ENCODE measurements at places on chromosomes 11 and 22.

GRCh38 chr11:2302896-2303626, 1.2 kb downstream of the TSPAN32 start:
- DNase-seq = no peak

- no peak for DNase-seq
Observed at GRCh38 chr22:38729946-38730345, 24.2 kb downstream of the GTPBP1 start.

DNA sequence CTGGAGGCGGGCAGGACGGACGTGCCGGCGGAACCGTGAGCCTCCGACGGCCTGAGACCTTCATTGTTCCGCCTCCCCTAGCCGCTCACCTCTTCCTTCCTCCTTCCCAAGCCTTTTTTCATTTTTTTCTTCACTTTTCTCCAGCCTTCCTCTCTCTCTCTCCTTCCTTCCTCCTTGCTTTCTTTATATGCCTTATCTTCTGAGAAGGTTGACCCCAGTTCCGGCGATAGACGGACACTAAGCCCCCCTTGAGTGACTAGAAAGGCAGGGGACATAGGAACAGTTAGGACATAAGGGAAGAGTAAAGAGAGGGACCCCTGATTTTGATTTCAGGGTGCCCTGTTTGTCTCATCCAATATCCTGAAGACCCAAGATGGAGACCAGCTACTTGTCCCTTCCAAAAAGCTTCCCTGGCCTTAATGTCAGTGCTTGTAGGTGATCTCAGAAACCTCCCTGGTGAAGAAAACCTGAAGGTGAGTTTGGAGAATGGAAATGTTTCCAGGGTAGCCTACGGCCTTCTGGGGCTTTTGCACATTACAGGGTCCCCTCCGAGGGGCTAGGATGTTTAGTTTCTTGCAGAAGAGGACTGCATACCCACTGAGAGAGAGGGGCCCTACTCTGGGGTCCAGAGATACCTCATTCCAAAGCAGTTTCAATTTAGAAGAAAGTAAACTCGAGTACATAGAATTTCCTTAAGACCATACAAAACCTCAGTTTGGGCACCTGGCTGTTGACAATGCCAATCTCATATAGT, 3.5 kb downstream of the ADM start:
- no peak for DNase-seq

DNA sequence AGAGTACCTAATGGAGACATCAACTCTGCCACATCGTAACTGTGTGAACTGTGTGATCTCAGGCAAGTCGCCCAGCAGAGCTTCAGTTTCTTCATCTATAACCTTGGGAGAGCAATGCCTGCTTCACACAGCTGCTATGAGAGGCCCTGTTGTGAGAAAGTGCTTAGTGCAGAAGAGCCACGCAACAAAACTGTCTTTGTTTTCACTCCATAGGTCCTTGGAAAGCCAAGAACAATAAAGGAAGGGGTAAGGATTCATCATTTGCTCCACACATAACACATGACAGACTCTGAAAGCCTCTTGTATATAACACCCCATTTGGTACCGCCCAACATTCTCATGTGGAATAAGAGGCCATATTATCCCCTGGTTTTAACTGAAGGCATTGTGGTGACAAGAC, 231.9 kb upstream of the ISX start:
- DNase-seq = no peak

DNA sequence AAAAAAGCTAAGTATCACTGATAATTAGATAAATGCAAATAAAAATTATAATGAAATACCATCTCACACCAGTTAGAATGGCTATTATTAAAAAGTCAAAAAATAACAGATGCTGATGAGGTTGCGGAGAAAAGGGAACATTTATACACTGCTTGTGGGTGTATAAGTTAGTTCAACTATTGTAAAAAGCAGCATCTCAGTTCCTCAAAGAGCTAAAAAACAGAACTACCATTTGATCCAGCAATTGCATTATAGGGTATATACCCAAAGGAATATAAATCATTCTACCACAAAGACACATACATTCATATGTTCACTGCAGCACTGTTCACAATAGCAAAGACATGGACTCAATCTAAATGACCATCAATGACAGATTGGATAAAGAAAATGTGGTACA, 120.3 kb upstream of the ZBED5 start:
- peak; percentile 31 for DNase-seq

GRCh38 chr11:72293910-72294615, 50.1 kb upstream of the PHOX2A start:
- DNase-seq = no peak

GRCh38 chr22:17119481-17120202, 1.5 kb downstream of the TMEM121B start:
- DNase-seq = no peak

DNA sequence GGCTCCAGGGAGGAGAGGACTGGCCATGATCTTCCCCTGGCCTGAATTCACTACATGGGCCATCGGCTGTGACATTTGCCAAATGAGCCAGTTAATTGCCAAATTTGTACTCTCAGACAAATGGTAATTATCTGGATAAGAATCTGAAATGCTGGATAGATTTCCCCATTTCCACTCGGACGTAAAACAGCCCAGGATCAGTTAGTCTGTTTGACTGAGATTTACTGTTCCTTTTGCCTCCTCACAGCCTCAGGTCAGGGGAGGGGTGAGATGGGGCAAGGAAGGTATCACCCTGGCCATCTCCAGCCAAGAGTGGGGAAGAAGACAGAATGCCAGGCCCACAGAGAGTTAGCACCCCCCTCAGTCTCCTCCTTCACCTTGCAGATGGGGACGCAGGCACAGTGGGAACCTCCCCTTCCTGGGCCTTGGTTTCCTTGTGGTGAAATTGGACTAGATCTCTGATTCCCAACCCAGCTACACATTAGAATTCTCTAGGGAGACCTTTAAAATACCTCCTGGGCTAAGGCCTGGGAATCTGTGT, 5.2 kb downstream of the TRIM29 start:
- DNase-seq = no peak

DNA sequence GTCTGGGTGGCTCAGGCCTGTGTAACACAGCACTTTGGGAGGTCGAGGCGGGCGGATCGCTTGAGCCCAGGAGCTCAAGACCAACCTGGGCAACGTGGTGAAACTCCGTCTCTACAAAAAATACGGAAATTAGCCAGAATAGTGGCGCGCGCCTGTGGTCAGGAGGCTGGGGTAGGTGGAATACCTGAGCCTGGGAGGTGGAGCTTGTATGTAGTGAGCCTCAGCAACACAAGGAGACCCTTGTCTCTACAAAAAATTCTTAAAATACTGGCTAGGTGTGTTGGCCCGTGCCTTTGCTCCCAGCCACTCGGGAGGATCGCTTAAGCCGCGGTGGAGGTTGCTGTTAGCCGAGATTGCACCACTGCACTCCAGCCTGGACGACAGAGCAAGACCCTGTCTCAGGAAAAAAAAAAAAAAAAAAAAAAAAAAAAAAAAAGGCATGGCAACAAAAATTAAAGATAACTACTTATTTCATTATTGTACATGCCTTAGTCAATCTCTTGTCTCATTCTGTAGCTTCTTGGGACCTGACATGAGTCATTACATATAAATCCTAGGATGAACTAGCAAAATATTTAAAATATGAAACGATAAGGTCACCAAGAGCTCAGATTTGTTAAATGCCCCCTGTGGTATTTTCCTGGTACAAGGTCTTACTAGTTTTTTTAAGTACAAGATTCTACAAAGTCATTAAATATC, 1.1 kb downstream of the TAF1D start:
- DNase-seq = peak; percentile 8

DNA sequence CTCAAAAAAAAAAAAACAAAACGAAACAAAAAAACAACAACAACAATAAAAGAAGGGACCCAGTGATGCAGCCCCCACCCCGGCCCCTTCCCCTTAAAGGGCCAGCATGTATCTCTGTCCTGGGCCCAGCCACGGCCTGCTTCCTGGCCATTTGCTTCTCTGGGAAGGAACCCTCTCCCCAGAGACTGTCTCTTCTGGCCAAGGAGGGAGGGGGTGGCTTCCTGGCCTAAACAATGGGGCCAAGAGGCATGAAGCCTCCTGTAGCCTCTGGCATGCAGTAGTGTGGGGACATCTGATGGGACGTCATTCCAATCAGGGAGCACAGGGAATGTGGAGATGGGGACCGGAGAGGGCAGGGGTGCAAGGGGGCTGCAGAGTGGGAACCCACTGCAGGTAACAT, 25.5 kb upstream of the PDGFB start:
- no peak for DNase-seq

DNA sequence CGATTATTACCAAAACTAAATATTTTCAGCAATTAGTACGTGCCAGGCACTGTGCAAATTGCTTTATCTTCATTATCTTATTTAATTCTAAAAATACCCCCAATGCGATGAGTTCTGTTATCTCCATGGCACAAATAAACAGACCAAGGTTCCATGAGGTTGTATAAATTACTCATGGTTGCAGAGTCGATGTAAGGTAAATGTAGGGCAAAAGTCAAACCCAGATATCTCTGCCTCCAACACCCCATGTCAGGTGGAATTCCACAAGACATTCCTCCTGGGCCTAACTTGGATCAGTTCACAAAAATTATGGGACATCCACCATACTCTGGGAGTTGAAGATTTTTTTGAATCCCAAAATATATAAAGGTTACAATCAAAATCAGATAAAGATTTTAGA, 43.7 kb downstream of the ISX start:
- DNase-seq = no peak

DNA sequence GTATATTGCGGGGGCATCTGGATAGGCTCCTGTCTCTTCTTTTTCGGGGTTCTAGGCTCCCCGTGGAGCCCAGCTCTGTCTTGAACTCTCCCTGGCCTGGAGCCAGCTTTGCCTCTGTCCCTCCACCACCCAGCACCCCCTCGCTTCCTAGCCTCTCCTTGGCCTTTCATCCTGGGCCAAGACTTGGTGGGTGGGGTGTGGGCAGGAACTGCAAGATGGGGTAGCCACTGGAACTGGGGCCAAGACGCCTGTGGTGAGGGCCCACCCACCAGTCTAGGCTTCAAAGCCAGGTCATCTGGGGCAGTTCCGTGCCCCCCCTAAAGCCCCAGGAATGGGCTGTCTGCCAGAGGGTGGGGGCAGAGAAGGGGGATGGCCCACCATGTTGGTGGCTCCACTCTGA, 1.7 kb upstream of the CRYBB1 start:
- DNase-seq = no peak

DNA sequence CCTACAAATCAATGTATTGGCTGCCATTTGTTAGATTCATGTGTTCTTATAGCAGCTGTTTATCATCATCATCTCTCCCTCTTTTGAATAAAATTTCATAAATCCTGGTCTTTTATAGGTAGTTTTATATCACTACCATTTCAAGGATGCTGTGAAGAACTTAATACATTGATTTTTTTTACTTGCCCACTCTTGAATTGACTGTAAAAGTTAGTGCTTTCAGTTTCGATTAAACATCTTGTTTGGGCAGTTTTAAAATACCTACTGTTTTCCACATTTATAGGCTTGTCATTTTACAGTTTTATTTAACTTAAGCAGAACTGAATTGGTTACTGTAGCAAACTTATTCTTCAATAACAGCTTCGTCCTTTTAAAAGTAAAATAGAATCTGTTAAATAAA, 59.5 kb downstream of the TTC17 start:
- DNase-seq = no peak

- no peak for DNase-seq
Observed at GRCh38 chr11:86535773-86536172, 136.6 kb downstream of the ME3 start.

- no peak for DNase-seq
Observed at GRCh38 chr11:44179173-44179572, 83.7 kb downstream of the EXT2 start.

Data from naive B cell (primary cell).